ENCODE measurements at places on chromosomes 6 and 20. TPM values are rescaled to one million over a fixed set of nuclear protein-coding genes. Genes with fewer than 3 reads are reported as not detected.

The ZFP57 gene
- polyA plus RNA-seq: 0.01 TPM

The ALDH5A1 gene
- polyA plus RNA-seq: 3.1 TPM

The HLA-DQA1 gene
- 113 TPM for polyA plus RNA-seq

The PRKN gene
- polyA plus RNA-seq: 0.27 TPM

The NDRG3 gene
- 12.2 TPM for polyA plus RNA-seq

The IL17F gene
- polyA plus RNA-seq: 0.08 TPM

The MEP1A gene
- 0.08 TPM for polyA plus RNA-seq

The ABT1 gene
- 13.4 TPM for polyA plus RNA-seq

The TAGAP gene
- polyA plus RNA-seq: 1.7 TPM

The PXDC1 gene
- 53.8 TPM for polyA plus RNA-seq

The RCAN2 gene
- 4.5 TPM for polyA plus RNA-seq

The ESR1 gene
- 0.14 TPM for polyA plus RNA-seq
